ENCODE measurements at places on chromosomes 7 and 10.
A peak's percentile ranks its signal among the peaks of the same experiment; 100 is the strongest.

DNA sequence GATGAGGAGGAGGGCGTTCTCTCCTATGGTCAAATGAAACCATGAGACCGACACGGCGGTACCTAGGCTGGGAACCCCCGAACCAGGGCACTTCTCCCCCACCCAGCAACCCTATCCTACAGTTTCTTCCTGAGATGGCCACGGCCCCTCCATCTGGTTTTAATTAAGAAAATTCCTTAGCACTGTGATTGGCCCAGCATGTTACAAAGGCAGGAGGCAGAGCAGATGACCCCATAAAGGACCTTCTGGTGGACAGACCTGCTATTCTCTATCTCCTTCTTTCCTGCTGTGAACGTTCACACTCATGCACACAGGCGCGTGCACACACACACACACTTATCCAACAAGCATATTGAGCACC lies 129.4 kb downstream of the RGS10 start:
- peak; percentile 73 for DNase-seq

GRCh38 chr7:134845461-134845860 lies 66.0 kb downstream of the CALD1 start:
- no peak for DNase-seq

- DNase-seq = no peak
Measured at GRCh38 chr10:80870282-80870681, 332.6 kb downstream of the SH2D4B start.

- DNase-seq = peak; percentile 38
Measured at GRCh38 chr10:74103560-74104258, 46.9 kb downstream of the AP3M1 start.

DNA sequence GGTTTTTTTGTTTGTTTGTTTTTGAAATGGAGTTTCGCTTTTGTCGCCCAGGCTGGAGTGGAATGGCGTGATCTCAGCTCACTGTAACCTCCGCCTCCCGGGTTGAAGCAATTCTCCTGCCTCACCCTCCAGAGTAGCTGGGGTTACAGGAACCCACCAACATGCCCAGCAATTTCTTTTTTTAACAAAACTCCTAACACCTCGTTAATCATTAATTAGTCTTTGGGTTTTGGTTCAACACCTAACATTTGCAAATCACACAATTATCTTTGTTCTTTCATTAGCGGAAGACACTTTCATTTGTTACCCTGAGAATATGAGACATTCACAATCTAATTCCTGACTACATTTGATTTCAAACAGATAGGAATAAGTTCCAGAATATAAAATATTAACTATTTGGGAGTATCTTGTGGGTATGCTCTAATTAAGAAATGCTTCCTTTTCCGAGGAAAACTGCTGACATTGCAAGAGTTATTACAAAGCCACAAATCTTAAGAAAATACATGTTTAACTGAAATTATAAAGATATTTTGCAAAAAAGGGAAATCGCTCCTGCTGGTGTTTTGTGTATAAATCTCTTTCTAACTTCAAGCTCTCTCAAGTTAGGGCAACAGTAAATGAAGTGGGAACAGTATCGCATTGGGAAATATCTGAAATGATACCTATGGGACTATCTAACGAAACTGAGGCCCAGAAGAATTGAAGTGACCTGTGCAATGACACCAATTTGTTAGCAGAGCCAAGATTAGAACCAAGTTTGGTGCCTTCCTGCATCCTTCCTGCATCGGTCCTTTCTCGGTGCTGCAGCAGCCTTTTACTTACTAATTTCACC lies 1.2 kb upstream of the LSM8 start:
- peak; percentile 16 for DNase-seq

- DNase-seq = peak; percentile 56
Measured at GRCh38 chr10:3786295-3787015, 1.4 kb upstream of the KLF6 start.

GRCh38 chr10:47438857-47439474 lies 44.9 kb downstream of the ANXA8 start:
- peak; percentile 64 for DNase-seq

GRCh38 chr10:24569330-24569796 lies 154.3 kb downstream of the ARHGAP21 start:
- no peak for DNase-seq

- peak; percentile 55 for DNase-seq
Measured at GRCh38 chr7:76220185-76221057, 18.7 kb downstream of the SRRM3 start.

DNA sequence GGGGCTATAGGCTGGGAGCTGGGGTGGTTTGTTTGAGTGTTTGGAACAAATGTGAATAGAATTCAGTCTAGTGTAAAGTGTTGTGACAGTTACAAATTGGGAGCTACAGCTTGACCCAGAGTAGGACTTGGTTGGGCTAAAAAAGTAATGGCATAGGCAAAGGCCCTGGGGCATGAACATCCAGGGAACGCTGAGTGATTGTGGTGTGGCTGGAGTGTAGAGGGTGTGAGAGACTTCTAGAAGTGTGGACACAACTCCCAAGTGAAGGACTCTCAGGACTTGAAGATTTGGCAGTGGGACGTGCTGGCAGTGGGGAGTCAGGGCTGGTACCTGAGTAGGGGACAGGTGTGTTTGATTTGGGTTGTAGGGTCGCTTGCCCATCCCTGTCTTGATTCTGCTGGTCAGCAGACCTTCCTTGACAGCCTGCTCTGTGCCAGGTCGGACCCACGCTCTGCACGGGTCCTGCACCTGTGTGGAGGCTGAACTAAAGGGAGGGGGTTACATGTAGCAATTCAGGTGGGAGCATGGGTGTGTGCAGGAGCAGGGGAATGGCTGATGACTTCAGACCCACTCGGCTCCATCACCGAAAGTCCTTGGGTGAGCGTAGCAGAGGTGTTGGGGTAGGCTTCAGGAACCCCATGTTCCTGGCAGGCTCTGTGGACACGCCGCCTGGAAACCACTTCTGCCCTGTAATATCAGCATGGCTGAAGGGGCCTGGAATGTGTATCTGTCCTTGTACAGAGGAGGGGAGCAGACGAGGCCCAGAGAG lies 43.3 kb downstream of the ZMIZ1 start:
- DNase-seq = no peak

GRCh38 chr10:4775808-4776207 lies 50.2 kb upstream of the AKR1E2 start:
- peak; percentile 85 for DNase-seq

DNA sequence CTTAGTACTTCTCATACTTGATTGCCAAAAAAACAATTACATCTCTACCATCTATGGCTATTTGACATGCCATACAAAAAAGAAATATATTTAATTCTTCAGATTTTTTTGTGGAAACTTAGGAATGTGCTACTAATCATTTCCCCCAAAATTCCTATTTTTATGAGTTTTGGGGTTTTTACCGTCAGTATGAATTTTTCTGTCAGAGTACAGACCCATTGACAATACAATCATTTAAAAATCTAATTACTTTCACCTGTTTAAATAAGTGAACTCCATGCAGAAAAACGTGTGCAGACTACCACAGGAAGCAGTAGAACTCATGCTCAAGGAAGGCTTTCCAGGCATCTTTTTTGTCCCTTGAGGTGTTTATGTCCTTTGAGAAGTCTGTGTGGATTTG lies 48.8 kb upstream of the FOXP2 start:
- DNase-seq = no peak

GRCh38 chr7:75955331-75955955 lies 39.0 kb downstream of the TMEM120A start:
- no peak for DNase-seq

GRCh38 chr10:132399117-132400035 lies 2.4 kb downstream of the PWWP2B start:
- no peak for DNase-seq

DNA sequence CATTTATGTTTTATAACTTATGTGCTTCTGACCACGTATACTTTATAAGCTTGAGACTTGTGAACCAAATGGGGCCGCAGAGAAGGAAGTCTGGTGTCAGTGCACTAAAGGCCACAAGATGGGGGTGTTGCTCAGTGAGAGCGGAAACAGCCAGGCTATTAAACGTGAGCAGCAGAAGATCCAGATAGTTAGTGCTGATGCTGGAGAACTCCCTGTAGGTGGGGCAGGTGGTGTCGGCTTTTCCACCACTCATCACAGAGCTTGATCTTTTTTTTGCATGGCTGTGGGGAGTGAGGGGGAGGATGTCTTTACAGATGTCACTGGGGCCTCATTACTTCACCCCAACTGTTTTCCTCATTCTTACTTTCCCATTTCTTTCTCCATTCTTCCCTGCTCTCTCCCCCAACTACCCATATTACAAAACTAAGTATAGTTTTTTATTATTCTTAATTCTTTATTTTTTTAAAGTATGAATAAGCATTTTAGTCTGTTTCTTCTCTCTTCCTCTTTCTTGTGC lies 34.7 kb downstream of the ACADSB start:
- DNase-seq = peak; percentile 66

DNA sequence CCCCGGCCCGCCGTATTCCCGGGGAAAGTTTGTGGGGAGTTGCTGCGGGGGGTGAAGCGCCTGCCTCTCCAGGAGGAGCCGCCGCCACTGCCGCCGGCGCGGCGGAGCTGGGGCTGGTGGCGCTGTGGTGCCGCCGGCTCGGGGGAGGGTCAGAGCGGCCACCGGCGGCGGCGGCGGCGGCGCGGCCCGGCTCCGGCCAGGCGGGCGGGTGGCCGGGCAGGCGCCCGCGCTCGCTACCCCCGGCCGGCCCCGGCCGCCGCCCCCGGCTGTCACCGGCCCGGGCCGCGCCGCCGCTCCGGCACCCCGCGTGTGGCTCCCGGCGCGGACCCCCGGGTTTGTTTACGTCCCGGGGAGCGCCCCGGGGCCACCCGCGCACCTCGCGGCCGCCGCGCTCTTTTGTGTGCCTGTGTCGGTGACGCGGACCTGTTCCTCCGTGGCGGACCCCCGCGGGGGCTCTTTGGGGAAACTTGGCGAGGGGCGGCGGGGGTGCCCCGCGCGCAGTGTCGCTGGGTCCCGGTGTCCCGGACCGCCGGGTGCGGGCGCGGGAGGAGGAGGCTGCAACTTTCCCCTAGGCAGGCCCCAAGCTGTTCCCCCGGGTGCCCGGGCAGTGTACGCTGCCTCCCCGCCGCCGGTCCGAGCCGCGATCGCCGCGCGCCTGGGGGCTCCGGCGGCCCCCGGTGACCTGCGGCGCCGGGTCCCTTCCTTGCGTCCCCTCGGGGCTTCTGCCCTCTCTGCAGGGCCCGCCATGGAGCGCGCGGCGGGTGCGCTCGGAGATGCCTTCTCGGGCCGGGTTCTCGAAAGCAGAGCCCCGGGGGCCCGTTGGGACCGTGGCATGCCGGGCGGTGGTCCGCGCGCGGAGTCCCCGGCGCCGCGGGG lies 593 bp upstream of the CUX1 start:
- peak; percentile 28 for DNase-seq

GRCh38 chr7:132965951-132966350 lies 115.9 kb downstream of the CHCHD3 start:
- no peak for DNase-seq

DNA sequence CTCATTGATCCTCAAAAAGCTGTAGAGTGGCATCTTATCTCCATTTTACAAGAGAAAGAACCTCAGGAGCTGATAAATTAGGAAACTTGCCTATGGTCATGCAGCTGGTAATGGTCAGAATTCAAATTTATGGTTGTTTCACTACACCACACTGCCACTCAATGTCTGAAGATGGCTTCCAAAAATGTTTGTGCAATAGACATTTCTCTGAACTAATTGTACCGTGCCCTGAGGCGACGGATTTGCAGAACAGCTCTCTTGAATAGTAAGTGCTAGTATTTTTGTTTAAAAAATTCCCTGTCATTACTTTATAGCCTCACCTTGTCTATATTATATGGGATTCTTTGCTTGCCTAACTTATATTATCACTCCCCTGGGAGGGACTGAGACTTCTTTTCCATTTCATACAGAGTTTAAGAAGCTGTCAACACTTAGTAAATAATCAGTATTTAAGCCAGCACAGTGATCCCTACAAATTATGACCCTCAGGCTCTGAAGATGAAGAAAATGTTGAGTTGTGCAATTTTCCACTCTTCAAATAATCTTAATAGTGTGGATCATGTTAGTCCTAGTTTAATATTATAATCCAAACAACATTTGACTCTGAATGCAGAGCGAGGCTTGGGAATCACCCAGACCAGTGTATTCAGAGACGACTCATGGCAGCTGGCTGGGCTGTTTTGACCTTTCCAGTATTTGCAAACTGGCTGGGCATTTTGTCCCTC lies 346.6 kb downstream of the PTEN start:
- DNase-seq = peak; percentile 50

GRCh38 chr7:151599401-151600227 lies 79.9 kb upstream of the RHEB start:
- DNase-seq = peak; percentile 91

GRCh38 chr7:55202150-55202913 lies 162.8 kb upstream of the LANCL2 start:
- DNase-seq = no peak

DNA sequence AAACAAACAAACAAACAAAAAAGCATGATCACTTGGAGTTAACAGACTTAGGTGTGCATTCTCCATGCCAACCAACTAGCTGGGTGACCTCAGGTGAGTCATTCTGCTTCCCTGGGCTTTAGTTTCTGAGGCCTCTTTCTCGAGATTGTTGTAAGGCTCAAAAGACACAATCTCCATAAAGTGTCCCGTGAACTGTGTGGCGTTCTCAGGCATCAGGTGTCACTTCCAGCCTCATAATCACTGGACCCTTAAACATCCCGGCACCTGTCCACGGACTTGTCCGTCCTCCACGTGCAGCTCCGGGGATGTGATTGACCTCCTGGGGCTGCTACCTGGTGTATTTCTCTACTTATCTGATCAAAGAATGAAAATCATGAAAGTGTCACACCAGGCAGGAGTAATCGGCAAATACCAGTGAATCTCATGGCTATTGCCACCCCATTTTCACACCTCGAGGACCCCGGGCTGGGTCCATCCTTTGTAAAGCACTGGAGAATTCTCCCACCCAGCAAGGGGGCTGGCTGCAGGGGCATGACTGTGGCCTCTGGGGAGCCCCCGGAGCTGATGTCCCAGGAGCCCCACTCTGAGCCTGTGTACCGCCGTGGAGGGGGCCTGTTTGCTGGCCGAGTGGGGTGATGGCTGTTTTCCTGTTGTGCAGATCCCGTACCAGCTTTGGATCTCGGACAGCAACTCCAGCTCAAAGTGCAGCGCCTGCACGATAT lies 189.8 kb upstream of the SH2B2 start:
- no peak for DNase-seq

- DNase-seq = no peak
Measured at GRCh38 chr7:130486114-130486953, 5.6 kb upstream of the MEST start.

GRCh38 chr10:124224331-124225028 lies 131.1 kb upstream of the CHST15 start:
- no peak for DNase-seq

DNA sequence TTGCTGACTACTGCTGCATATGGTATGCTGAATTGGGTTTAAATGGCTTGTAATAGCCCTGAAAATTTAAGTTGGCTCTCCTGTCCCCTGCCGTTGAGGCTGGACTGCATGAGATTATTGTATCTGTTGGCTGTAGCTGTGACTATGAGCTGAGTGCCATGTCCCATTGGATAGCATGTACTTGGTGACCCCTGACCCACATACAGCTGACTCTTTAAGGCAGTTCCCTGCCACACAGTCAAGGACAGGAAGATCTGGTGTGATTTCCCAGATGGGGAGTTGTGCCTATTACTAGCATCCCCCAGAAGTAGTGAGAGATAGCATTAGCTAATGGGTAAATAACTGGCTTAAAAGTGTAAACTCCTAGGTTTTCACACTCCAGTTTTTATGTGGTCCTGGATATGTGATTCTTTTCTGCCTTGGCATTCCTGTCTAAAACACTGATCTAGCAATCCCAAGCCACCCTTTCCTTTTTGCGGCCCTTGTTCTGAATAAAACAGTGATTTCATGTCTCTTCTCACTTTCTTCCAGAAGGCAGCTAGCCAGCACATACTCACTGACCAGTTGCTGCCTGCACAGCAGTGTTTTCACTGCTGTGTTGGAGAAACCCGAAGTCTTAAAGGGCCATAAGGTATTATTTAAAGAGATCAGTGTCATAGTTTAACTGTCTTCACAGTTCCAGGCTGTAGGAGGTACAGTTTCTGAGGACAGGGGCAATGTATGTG lies 35.9 kb downstream of the LRRC4 start:
- peak; percentile 51 for DNase-seq
